ENCODE measurements at places on chromosomes 11 and 22. TPM values are rescaled to one million over a fixed set of nuclear protein-coding genes. Genes with fewer than 3 reads are reported as not detected.

DNA sequence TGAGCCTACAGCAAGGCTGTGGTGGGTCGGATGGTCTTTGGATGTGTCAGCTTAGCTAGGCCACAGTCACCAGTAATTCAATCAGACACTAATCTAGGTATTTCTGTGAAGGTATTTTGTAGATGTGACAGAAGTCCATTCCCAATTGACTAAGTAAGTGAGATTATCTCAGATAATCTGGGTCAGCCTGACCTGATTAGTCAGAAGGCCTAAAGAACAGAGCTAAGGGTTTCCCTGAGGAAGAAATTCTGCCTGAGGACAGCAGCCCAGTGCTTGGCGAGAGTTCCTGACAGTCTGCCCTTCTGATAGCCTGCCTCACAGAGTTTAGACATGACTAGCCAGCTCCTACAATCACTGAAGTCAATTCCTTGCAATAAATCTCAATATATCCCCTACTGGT lies 28.7 kb downstream of the GUCD1 start:
- no peak overlapping the region for H3K4me3 ChIP-seq
- no peak for DNase-seq
- H3K4me1 ChIP-seq, result peaks cover 17% of the 10 kb centered on the region

DNA sequence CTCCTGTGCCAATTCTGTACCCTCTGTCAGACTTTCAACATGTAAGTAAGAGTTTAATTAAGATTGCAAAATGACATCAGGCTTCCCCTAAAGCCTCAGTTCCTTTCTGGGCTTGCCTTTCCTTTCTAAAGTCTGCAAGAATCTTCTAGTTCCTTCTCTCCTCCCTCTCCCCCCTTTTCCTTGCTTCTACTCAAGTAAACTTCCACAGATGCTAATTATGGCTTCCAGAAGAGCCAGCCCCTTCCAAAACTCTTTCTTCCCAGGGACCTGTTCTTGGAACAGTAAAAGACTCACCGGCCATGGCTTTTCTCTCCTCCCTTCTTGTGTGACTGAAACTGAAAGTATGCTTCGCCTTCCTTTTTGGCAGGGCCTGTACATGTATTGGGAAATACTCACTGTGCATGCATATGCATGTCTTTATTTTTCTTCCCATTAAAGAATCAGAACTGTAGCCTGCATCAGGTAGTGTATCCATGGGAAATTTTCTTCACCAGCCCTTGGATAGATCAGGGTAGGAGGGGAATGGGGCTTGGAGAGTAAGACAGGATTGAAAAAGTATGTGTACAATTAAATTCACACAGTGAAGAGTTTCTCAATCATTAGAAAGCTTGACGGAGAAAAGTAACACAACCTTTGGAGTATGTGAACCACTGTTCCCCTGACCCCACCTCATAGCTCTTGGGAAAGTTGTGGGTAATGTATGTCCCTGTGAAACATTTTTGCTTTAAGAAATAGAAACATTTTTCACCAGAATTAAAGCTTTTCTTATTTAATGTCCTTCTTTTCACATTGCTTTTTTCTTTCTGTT lies at the start of gene CASP1:
Gene CASP1 (minus strand): TSS at position 332 of the 808 bp plus-strand sequence. CDS start 31 bp downstream, at position 301.
- peak; percentile 81 for DNase-seq
- peak within 1 kb of the TSS; percentile 30 for H3K4me3 ChIP-seq
- no peaks in the 10 kb centered on the region for H3K27me3 ChIP-seq
- H3K4me1 ChIP-seq, result no peaks in the 10 kb centered on the region
- H3K27ac ChIP-seq, result peak within 1 kb of the TSS; percentile 53
- no peaks in the 10 kb centered on the region for H3K36me3 ChIP-seq

GRCh38 chr11:6419009-6419631 lies at the start of gene APBB1:
Gene APBB1, minus strand, starts transcription at chr11:6419094. Its CDS starts 7,747 bp downstream, at chr11:6411347.
- peak within 1 kb of the TSS; percentile 95 for H3K27ac ChIP-seq
- peaks cover 31% of the 10 kb centered on the region for H3K4me1 ChIP-seq
- H3K36me3 ChIP-seq, result no peaks in the 10 kb centered on the region

GRCh38 chr22:17699696-17700340 lies 61.3 kb downstream of the BCL2L13 start:
- H3K36me3 ChIP-seq, result peaks cover 33% of the 10 kb centered on the region
- H3K4me1 ChIP-seq, result no peaks in the 10 kb centered on the region
- no peak overlapping the region for H3K4me3 ChIP-seq
- no peak for DNase-seq
- H3K27ac ChIP-seq, result no peak overlapping the region
- H3K27me3 ChIP-seq, result no peaks in the 10 kb centered on the region

ZP1 gene
- total RNA-seq, result not detected

AMBRA1 gene
- 22.0 TPM for total RNA-seq

- H3K27me3 ChIP-seq, result no peaks in the 10 kb centered on the region
- no peak for DNase-seq
- no peaks in the 10 kb centered on the region for H3K4me1 ChIP-seq
- H3K36me3 ChIP-seq, result no peaks in the 10 kb centered on the region
- H3K4me3 ChIP-seq, result no peak overlapping the region
These were observed 48.6 kb upstream of the OLFML1 start for GRCh38 chr11:7436657-7437056.

- H3K27me3 ChIP-seq, result no peaks in the 10 kb centered on the region
- no peak overlapping the region for H3K27ac ChIP-seq
- H3K4me1 ChIP-seq, result peaks cover 23% of the 10 kb centered on the region
- DNase-seq, result no peak
- no peak overlapping the region for H3K4me3 ChIP-seq
These were observed 3.1 kb upstream of the CTSD start for GRCh38 chr11:1766719-1767398.
